Stromal cell of bone marrow (primary cell): ENCODE measurements at places on chromosomes 6 and 20.

- no peak for DNase-seq
Measured at GRCh38 chr6:119024111-119024510, 54.4 kb downstream of the FAM184A start.

GRCh38 chr6:159074120-159074684 lies 29.4 kb upstream of the TAGAP start:
- DNase-seq = peak; percentile 17

DNA sequence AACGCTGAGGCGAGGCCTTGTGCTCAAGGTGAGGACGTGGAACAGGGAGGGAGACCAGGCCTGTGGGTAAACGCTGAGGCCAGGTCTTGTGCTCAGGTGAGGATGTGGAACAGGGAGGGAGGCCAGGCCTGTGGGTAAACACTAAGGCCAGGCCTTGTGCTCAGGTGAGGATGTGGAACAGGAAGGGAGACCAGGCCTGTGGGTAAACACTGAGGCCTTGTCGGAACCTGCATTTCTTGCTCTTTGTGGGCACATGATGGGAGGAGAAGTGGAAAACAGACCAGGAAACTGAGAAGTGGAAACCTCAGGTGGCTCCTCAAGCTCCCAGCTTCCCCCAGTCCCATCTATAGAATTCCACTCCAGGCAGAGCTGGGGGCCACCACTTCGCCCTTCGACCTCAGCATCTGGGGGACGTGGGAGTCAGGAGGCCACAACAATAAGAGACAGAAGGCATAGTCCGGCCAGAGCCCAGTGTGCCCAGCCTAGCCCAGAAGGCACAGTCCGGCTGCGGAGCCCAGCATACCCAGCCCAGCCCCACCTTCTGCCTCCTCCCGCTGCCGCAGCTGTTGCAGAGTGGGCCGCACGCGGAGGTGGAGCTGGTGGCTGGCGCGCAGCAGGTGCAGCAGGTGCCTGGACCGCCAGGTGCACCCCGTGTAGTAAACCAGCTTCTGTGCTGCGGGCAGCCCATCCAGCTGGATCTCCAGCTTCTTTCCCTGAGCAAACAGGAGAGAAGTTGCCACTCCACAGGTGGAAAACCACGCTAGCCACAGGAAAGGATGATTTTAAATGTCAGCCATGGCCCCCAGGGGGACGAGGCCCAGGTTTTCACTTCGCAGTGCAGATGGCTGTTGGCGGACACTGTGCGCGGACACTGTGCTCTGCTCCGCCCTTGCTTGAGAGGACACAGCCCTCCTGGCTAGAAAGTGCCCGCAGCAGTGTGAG lies 17.5 kb downstream of the FRMD1 start:
- DNase-seq = no peak

DNA sequence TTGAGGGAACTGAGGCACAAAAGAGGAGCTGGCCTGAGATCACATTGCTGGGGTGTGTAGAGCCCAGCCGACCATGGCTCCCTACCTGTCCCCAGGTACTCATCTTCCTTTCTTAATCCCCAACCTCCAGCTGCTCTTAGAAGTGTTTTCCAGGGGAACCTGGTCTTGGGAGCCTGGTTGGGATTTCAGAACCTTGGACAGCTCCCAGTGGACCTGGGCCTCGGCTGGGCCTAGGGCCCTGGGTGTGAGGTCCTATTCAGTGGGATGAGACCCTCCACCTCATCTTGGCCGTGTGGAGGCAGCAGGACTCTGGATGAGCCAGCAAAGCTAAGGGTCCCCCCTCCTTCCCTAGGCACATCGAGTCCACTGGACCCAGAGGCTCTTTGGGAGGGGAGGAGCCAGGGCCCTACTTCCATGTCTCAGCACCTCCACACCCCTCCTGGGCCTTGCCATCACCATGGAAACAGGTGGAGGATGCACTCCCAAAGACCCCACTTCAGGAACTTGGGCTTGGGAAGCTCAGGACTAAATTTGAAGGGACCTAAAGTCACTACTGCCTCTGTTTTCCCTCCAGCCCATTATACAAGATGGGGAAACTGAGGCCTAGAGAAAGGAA lies 38.5 kb downstream of the DLGAP4 start:
- DNase-seq = peak; percentile 12

- DNase-seq = peak; percentile 79
Measured at GRCh38 chr6:84150705-84151104, 76.7 kb downstream of the CEP162 start.

DNA sequence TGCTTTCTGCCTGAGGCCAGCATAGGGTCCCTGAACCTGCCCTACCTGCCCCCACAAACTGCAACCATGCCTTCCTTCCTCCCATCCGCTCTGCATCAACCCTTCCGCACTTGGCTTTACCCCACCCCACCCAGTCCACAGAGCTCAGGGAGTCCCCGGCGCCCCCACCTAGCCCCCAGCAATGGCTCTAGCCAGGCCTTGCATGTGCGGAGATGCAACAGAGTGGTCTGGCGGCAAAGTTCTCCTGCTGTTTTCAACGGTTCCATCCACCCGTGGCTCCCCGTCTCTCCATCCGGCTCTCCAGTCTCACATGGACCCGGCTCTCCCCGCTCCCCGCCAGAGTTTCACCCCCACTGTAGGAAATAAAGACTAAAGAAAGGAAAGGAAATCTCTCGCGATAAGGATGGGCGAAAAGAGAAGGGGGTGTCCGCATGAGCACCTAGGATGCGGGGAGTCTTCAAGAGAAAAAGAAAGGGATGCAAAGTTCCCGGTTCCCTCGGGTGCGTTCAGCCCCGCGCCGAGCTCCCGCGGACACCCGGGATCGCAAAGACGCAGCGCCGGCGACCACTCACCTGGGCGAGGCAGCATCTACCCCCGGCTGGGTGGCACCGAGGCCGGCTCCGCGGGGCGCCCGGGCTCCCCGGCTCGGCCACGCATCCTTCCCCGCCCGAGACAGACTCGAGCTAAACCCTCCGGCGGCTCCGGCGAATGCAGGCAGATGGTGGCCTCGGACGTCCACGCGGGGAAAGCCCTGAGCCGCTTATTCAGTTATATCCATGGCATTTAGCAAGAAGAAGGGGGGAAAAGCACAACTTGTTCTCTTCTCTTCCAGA lies 579 bp downstream of the LRFN2 start:
- no peak for DNase-seq

DNA sequence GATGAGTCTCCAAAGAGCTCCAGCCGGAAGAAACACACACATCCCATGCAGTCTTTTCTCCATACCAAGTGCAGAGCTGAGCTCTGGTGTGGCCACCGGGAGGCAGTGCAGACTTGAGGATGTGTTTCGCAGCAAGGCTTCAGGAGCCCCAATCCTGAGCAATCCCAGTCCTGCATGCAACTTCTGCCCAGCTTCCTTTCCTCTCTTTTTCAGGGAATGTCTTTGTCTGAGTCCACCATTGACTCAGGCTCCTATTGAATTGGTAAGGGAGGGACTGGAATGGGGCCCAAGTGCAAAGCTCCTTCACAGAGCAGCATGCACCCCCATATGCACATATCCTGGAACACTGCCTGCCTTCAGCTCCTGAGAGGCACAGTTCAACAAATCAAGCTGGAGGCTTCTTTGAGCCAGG lies 50.5 kb upstream of the ASIP start:
- DNase-seq = peak; percentile 77

DNA sequence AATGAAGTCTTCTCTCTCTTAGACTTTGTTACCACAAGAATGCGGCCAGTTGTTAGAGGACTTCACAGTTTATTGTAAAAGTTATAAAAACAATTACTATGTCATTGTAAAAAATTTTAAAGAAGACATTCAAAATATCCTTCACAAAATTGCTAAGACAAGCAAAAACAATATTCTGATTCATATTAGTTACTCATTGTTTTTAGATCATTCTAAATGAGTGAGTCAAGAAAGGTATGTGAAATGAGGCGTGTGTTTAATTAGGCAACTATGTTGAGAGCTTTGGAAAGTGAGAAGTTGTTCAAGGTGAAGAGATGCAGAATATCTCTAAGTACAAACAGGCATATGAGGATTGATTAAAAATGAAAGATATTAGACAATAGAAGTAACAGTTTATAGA lies 875.3 kb downstream of the EYS start:
- DNase-seq = no peak

- no peak for DNase-seq
Measured at GRCh38 chr6:104908031-104908887, 48.5 kb upstream of the HACE1 start.

GRCh38 chr6:80209430-80209829 lies 103.0 kb downstream of the BCKDHB start:
- no peak for DNase-seq

DNA sequence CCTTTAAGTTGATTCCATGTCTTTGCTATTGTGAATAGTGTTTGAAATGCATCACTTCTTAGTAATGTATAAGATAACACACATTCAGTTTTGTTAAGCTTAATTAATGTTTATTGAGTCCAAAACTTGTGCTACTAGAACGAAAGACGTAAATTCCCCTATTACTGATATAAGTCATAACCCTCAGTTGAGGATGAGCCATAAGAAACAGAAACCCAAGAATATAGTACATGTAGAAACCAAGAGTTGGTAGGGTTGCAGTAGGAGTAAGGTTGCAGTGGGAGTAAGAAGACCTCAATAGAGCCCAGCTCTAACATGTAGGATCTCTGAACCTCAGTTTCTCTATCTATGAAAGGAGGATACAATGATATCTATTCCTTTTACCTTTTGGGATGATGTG lies 19.3 kb downstream of the CITED2 start:
- no peak for DNase-seq

GRCh38 chr6:36336779-36337241 lies at the start of gene BNIP5:
TSS of gene BNIP5 (minus strand) at chr6:36336888. CDS start at chr6:36330690, 6,198 bp downstream.
- DNase-seq = no peak

DNA sequence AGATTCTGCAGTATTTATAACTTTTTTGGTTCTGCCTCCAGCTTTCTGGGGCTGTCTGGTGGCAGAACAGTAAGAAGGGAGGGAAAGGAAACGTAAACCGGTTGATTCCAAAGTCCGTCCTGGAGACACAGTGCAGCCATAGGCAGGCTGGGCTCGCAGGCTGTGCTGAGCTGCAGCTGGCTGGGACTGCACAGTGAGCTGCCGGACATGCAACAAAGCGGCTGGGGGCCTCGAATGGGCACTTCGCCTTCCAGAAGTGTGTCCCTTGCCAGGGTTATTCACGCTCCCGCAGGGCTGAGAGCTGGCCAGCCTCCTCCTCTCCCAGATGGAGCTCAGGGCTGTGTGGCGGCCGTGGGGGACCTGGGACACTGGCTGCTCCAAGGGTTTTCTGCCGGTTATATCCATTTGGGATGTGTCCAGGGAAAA lies 78.1 kb upstream of the CD93 start:
- DNase-seq = no peak

DNA sequence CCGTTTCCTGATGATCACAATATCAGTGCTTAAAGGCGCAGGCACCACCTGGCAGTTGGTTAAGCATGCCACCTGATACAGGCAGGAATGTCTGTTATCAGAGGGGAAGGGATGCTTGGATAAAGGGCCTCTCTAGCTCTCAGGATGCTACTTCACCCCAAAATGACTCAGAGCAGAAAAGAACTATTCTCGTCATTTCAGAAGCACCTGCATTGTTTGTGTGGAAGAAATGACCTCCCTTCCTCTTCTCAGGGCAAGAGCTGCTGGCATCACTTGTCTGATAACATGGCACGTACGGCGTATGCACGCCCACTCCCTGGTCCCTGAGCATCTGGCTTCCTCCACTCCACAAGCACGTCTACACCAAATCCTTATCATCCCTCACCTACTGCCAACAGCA lies 47.3 kb downstream of the ATP9A start:
- DNase-seq = no peak

DNA sequence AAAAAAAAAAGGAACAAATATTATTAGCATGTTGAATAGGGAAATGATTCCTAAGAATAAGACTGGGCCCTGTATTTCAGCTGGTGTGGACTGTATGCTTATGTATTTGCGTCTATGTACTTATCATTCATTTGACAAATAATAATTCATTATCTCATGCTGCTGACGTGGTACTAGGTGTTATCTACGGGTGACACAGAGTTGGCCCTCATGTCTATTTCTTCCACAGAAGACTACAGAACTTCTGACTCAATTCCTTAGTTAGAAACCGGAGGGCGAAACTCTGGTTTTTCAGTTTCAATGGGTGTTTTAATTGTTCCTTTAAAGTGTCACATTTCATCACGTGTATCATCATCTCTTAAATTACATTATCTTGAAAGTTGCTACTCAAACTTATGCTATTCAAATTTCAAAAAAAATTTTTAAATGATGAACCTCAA lies 305.9 kb downstream of the CLIC5 start:
- DNase-seq = no peak

GRCh38 chr6:160394654-160395035 lies 46.5 kb downstream of the SLC22A3 start:
- no peak for DNase-seq

DNA sequence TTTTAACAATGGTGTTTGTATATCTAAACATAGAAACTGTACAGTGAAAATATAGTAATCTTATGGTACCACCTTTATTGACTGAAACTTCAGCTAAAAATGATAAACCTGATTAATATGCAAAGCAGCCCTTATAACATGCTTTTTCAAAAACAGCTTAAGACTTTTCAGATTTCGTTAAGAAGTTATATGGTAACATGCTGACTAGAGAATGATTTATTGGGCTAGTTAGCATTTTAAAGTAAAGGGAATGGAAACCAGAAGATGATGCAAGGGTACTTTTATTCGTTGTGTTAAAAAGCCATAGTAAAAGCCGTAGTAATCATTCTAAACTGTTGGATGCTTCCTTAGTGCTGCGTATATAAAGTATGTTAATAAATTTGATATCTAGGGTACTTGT lies 50.5 kb downstream of the CBFA2T2 start:
- DNase-seq = no peak

GRCh38 chr6:110389689-110390382 lies 25.5 kb downstream of the DDO start:
- no peak for DNase-seq

GRCh38 chr20:31861385-31862156 lies 8.8 kb downstream of the DUSP15 start:
- DNase-seq = no peak

DNA sequence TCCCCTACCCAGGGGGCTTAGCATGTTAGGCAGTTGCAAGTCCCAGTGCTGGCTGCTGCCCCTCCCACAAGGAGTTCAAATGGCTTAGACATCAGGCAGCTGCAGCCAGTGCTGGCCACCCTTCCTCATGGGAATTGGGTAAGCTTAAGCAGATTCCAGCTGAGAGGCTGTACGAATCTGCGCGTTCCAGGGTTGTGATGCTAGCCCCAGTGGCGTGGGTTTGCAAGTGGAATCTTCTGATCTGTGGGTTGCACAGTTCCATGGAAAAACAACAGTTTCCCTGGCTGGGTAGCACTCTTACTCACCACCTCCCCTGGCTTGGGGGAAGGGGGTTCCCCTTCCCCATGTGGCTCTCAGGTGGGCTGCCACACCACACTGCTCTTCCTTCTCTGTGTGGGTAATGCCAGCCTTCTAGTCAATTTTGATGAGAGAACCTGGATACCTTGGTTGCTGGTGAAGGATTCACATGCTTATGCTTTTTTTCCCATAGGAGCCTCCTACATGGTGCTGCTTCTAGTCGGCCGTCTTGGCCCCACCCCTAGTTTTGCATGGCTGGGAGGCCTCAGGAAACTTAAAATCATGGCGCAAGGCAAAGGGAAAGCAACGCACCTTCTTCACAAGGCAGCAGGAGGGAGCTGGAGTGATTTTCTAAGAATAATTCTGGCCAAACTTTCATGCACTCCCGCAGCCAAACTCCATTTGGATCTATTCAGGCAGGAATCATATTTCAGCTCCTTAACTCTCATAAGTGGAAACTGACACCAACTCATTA lies 13.0 kb downstream of the DYNLT2 start:
- no peak for DNase-seq

GRCh38 chr6:14383393-14384174 lies 266.0 kb downstream of the CD83 start:
- DNase-seq = no peak

GRCh38 chr6:75089921-75090320 lies 115.9 kb downstream of the COL12A1 start:
- no peak for DNase-seq
